ENCODE measurements at places on chromosomes 2 and 18.

DNA sequence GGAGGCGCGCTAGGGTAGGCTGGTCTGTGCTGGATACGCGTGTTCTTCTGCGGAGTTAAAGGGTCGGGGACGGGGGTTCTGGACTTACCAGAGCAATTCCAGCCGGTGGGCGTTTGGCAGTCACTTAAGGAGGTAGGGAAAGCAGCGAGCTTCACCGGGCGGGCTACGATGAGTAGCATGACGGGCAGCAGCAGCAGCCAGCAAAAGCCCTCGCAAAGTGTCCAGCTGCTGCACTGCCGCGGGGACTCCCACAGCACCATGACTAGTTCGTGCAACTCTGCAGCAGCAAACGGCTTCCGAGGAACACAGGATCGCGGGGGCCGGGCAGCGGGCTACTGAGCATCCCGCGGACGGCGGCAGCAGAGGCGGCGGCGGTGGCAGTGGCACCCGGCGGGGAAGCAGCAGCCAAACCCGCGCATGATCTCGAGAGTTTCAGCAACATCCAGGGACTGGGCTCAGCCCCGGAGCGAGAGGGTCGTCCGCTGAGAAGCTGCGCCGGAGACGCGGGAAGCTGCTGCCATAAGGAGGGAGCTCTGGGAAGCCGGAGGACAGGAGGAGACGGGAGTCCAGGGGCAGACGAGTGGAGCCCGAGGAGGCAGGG, 368 bp downstream of the TMEFF2 start:
- DNase-seq = peak; percentile 48

DNA sequence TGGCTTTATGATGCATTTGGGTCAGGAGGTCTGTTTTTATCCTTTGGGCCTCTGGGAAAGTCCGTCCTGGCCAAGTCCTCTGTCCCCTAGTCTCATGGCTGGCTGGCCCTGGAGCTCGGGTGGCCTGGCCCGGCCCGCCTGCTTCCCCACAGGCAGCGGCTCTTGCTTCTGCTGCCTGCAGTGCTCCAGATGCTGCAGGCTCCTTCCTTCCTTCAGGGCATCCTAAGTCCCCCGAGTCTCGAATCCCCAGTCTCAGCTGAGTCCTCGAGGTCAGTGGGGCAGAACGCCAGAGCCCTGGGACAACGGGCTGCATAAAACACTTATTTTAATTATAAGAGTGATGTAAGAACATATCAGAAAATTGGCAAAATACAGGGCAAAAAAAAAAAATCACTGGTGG, 71.2 kb downstream of the HPCAL1 start:
- DNase-seq = no peak

GRCh38 chr18:44507729-44508325, 172.9 kb upstream of the SETBP1 start:
- no peak for DNase-seq

- DNase-seq = no peak
Observed at GRCh38 chr2:52536929-52537460, 1230.6 kb upstream of the CHAC2 start.

DNA sequence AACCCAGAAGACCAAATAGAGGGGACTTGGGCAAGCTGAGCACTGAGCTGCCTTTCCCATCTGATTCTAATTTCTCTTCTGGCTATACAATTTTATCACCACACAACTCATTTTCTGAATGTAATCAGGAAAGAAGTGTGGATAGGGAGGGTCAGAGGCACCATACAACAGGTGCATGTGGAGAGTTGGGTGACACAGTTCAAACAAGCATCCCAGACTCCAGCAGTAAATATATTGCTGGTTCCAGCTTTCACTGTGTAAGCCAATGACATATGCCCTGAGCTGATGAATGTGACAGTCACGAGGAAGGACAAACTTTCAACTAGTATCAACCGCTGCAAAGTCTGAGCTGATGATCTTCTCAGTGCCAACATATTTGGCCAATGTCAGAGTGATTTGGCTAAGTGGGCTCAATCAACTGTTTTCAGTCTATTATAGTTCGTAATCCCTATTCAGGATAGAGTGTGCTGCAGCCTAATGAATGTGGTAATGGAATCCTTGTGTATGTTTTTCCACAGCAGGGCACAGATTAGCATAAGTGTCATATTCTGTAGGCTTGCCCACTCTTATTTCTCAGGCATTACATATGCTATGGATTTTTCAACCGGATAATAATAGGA, 109.9 kb upstream of the MEIS1 start:
- no peak for DNase-seq

All from activated T-cell treated with anti-CD3 and anti-CD28 coated beads, Interleukin-2, amount 50 U/mL, for 48 hours (primary cell).